Activated naive CD8-positive, alpha-beta T cell treated with anti-CD3 and anti-CD28 coated beads for 36 hours (primary cell): ENCODE measurements at places on chromosomes 7 and 10. TPM values are rescaled to one million over a fixed set of nuclear protein-coding genes. Genes with fewer than 3 reads are reported as not detected.

Gene AIFM2
- total RNA-seq, result 9.6 TPM

Gene SKIDA1
- 0.54 TPM for total RNA-seq

Gene GPC2
- total RNA-seq, result 3.6 TPM

Gene LRRC18
- total RNA-seq, result not detected

GRCh38 chr7:157610671-157611295, 274.0 kb downstream of the DNAJB6 start:
- H3K4me1 ChIP-seq, result peaks cover 11% of the 10 kb centered on the region
- no peaks in the 10 kb centered on the region for H3K36me3 ChIP-seq
- no peaks in the 10 kb centered on the region for H3K27me3 ChIP-seq
- H3K4me3 ChIP-seq, result no peak overlapping the region
- H3K27ac ChIP-seq, result no peak overlapping the region
- DNase-seq, result no peak
